Neural progenitor cell (in vitro differentiated cells): ENCODE measurements at places on chromosomes 16 and 17. TPM values are rescaled to one million over a fixed set of nuclear protein-coding genes. Genes with fewer than 3 reads are reported as not detected.

DNA sequence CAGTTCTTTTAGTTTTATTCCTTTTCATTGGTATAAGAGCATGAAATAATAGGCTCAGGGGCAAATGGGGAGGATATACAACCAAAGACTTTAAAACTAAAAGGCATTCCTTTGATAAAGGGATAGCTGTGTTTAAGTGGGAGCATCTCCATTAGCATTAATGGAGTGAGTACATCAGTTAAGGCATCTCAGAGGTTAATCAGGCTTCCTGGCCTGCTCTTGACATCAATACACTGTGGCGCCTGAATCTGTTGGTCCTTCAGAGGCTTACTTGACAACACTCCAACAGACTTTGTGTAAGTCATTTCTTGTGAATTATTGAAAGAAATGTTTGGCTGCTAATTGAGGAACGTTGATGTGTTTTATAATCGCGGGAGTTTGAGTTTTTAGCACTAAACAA is 230.7 kb downstream of the BCAS3 start:
- peak; percentile 6 for DNase-seq

DNA sequence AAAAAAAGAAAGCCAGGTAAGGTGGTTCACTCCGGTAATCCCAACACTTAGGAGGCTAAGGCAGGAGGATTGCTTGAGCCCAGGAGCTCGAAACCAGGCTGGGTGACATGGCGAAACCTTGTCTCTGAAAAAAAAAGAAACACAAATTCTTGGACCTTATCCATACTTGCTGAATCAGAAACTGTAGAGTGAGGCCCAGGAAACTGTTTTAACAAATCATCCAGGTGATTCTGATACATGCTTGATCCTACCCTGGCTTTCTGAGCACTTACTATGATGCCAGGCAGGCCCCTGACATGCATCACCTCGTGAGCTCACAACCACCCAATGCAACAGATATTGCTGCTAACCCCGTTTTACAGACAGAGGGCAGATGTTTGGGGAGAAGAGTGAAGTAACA is 4.0 kb upstream of the NAE1 start:
- DNase-seq = no peak

- DNase-seq = no peak
Measured at GRCh38 chr16:59391617-59392364, 657.7 kb upstream of the GOT2 start.

- no peak for DNase-seq
Measured at GRCh38 chr16:89621698-89622409, 8.4 kb downstream of the DPEP1 start.

DNA sequence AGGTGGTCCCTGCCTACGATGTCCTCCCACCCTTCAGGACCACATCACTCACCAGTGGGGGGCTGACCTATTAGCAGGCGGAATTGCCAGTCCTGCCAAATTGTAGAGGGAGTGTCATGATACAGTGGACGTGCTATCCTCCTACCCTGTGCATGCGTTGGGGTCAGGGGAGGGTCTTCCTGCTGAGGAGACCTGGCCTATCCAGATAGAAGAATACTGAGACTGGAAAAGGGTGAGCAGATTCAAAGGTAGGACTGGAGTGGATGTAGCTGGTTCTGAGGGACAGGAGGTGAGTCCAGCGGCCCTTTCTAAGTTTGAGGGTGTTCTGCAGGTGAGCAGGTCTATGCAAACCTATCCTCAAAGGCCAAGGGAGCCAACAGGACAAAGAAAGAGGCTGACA is 8.0 kb downstream of the PRSS41 start:
- DNase-seq = no peak

KRT13 gene
- total RNA-seq = not detected in 2 replicates

PPP1R27 gene
- total RNA-seq = 0.12 TPM in 1 of 2 replicates, not detected in the other

SLC16A13 gene
- 1.4 TPM in 1 of 2 replicates, not detected in the other for total RNA-seq

SLC6A2 gene
- not detected in 2 replicates for total RNA-seq

GRCh38 chr17:15398291-15398690 is 56.9 kb upstream of the TEKT3 start:
- DNase-seq = no peak

DNA sequence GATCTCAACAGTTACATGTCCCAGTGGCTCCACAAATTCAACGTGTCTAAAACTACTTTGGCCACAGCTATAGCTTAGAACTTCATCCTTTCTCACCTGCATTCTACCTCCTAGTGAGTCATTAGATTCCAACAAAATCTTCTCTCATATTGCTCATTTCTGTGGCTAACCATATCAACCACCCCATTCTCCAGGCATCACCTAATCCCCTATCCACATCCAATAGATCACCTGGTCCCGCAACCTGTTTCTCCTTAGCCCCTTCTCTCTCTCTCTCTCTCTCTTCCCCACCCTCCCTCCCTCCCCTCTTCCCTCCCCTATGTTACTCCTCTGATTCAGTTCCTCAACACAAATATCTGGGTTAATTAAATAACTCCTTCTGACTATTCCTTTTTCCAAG is 64.6 kb downstream of the ANKFN1 start:
- no peak for DNase-seq

CACNG1 gene
- total RNA-seq = not detected in 2 replicates

GRCh38 chr17:7740481-7741001 is 23.0 kb downstream of the DNAH2 start:
- DNase-seq = no peak

RCVRN gene
- not detected in 2 replicates for total RNA-seq

- no peak for DNase-seq
Measured at GRCh38 chr17:2532146-2532720, 20.5 kb upstream of the METTL16 start.

MLKL gene
- 0.04 and 0.31 TPM in 2 replicates for total RNA-seq

GRCh38 chr17:18257982-18258355 is 569 bp downstream of the FLII start:
- peak; percentile 83 for DNase-seq

ARHGAP23 gene
- total RNA-seq = 6.1 and 14.2 TPM in 2 replicates

C16orf96 gene
- total RNA-seq = 0.11 and 0.99 TPM in 2 replicates

TMC7 gene
- 6.0 and 8.2 TPM in 2 replicates for total RNA-seq

DNA sequence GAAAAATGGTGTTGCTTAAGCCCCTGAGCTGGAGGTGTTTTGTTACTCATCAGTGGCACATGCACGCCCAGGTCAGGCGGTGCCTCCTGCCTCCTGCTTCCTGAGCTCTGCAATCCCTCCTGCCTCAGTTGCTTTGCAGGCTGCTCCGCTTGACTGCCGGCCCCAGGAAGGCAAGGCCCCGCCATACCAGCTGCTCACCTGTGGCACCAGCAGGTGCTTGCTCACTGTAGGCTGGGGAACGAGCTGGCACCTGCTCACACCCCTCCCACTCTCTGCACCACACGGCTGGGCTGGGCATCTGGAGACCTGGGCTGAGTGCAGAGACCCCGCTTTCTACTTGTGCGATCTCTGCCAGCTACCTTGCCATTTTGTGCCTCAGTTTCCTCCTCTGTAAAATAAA is 200.2 kb downstream of the RBFOX3 start:
- DNase-seq = no peak

DNA sequence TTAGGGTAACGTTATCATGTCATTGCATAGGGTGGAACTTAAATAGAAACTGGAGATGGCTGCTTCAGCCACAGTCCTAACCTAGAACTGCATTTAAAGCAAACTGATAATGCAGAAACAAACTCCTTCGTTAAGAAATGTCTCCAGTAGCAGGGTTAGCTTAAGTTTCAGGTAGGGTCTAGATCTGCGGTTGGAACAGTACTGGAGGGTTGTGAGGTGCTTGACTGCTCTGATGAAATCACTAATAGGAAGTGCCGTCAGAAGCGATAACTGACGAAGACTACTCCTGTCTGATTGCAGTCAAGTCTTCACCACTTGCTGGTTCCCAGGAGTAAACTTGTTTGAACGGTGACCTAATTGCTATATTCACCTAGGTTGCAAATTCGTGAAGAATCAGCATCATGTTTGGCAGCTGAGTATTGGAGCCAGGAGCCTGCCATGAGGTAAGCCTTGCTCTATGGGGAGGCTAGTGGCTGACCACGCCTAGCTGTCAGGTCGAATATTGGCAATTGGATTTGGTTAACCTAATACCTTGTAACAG is 24.5 kb downstream of the TRPV2 start:
- no peak for DNase-seq

MIF4GD gene
- 17.7 and 27.5 TPM in 2 replicates for total RNA-seq

DNA sequence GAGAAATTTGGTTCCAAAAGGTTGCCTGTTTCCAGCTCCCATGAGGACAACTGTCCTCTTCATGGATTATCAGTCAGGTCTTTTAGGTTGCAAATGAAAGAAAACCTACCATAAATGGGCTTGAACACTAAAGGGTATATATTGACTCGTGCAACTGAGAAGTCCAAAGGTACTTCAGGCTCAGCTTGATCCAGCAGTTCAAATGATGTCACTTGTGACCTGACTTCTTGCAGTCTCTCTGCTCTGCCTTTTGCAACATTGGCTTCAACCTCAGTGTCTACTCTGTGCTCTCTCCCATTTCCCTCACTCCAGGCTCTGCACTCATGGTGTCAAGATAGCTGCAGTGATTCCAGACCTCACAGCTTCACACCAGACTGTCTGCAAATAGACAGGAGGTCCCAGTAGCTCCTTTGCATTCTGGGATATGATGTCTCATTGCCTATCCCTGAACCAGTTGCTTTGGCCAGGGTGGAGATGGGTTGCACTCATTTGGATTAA is 5.5 kb upstream of the CALB2 start:
- no peak for DNase-seq

- no peak for DNase-seq
Measured at GRCh38 chr16:30829130-30830071, 42.4 kb upstream of the ZNF629 start.

- peak; percentile 48 for DNase-seq
Measured at GRCh38 chr16:65521633-65522328, 399.9 kb upstream of the CDH11 start.

DNA sequence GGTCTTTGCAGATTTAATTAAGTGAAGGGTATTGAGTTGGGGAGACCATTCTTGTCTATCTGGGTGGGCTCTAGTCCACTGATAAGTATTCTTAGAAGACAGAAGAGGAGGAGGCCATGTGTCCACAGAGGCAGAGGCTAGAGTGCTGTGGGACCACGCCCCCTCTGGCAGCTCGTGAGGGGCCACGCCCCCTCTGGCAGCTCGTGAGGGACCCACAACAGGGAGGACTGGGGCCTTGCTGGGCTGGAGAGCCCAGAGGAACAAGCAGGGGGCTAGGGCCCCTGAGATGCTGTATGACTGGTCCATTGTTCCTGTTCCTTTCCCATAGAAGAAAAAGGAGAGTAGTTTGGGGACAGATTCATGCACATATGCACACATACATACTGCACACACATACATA is 106.8 kb downstream of the METRNL start:
- peak; percentile 32 for DNase-seq

ASPHD1 gene
- total RNA-seq = 0.97 and 4.5 TPM in 2 replicates

DNA sequence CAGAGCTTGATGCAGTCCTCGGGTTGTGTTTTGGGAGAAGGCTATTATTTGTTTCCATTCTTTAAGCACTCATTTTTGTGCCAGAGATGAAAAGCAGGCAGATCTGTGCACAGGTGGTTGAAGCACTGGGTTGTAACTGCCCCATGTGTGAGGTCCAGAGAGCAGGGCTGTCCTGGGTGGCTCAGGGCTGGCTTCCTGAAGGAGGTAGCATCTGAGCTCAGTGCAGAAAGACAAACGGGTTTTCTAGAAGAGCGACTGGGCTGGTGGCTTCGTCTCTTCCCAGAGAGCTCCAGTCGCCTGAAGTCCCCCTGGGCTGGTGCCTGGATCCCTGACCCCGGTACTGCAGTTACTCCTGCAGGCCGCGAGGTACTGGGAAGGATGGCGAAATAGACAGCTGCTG is 274.0 kb downstream of the SNX29 start:
- DNase-seq = no peak

DNA sequence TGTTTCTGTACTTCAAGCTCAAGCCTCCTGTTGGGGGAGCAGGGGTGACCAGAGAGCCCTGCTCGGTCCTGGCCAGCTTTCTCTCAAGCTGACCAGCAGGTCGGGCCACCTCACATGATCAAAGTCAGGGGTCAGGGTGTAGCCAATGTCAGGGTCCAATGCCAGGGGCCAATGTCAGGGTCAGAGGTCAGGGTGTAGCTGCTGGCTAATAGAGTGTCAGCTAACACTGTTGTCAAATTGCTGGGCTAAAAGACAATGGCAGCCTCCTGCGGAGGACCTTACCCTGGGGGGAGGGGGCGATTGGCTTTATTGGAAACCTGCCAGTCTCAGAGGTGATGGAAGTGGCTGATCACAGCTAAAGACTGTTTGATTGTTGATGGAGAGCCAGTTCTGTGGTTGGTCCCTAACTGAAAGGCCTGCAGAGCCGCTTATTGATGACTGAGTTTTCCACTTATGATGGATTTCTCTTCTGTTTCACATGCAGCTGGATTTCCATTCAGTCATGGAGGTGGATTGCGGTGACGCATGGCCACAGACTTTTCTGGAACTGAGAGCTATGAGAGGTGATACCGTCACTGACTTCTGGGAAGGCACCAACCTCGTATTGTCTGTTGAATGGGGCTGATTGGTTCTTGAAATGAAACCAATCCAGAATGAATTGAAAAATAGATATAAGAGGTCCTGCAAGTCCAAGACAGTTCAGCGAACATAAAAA is 97.4 kb upstream of the ZFHX3 start:
- DNase-seq = peak; percentile 13

GPR139 gene
- not detected in 2 replicates for total RNA-seq

GRCh38 chr17:34009912-34010311 is 245.2 kb upstream of the CCL2 start:
- no peak for DNase-seq
